ENCODE measurements at places on chromosomes 3 and 15.

DNA sequence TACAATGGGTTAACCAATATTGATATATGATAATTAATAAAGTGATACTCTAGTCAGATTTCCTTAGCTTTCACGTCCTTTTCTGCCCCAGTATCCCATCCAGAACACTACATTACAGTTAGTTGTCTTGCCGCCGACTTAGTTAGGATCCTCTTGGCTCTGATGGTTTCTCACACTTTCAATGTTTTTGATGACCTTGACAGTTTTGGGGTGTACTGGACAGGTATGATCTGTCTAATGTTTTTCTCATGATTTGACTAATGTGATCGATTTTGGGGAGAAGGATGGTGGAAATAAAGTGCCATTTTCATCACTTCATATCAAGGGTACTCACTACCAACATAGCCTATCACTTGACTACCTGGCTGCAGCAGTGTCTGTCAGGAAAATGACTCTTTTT is 245.0 kb upstream of the TMC3 start:
- no peak for DNase-seq

DNA sequence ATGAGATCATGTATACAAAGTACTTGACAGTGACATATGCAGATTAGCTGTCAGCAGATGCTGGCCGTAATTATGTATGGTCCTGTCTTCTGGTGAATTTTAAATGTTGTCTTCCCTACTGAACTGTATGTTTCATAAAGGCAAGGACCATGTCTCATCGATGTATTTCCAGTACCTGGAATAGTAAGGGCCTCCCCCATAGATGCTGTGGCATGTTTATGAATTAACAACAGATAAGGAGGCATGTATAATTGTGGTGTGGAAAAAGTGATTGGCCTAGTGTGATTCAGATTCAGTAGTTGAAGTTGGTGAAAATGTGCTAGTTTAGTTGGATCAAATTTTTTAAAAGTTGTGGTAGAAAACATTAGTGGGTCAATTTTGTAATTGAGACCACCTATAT is 202.7 kb upstream of the SLC2A2 start:
- no peak for DNase-seq

GRCh38 chr3:160987982-160988964 is 116.9 kb downstream of the B3GALNT1 start:
- no peak for DNase-seq

- DNase-seq: no peak
These were observed 14.5 kb downstream of the RTP4 start for GRCh38 chr3:187382609-187383151.

- no peak for DNase-seq
These were observed 118.4 kb upstream of the TP63 start for GRCh38 chr3:189512821-189513220.

- no peak for DNase-seq
These were observed 88.2 kb upstream of the LMCD1 start for GRCh38 chr3:8413337-8413926.

GRCh38 chr3:81955878-81956277 is 194.4 kb upstream of the GBE1 start:
- DNase-seq: no peak

DNA sequence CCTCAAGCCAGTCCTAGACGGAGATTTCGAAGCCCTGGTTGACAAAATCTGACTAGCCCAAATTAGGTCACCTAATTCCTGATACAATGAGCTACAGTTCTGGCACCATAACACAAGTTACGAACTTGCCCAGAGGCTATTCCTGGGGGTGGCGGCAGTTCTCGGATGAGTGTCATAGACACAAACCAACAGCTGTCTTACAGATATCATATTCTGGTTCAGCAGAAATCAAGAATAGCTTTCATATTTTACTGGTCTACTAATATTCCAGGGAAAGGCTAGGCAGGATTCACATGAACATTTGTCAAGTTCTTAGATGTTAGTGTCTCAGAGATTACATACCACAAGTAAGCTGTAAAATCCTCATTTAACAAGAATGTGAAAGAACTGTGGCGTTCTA is 8.8 kb downstream of the ANAPC13 start:
- DNase-seq: no peak

DNA sequence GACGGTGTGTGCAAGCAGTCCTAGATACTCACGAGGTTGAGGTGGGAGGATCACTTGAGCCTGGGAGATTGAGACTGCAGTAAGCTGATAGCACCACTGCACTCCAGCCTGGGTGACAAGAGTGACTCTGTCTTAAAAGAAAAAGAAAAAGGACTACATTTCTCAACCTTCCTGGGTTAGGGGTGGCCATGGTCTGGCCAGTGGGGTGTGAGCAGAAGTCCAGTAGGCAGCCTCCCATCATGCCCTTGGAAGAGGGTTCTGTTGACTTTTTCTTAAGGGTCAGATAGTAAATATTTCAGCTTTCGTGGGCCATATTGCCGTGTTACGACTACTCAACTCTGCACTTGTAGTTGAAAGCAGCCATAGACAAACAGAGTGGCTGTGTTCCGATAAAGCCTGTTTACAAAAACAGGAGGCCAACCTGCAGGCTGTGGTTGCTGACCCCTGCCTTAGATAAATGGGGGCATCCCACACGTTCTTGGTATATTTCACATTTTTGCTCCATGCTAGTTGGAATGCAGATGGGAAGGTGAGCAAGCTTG is 31.0 kb upstream of the PDE8A start:
- DNase-seq: no peak

DNA sequence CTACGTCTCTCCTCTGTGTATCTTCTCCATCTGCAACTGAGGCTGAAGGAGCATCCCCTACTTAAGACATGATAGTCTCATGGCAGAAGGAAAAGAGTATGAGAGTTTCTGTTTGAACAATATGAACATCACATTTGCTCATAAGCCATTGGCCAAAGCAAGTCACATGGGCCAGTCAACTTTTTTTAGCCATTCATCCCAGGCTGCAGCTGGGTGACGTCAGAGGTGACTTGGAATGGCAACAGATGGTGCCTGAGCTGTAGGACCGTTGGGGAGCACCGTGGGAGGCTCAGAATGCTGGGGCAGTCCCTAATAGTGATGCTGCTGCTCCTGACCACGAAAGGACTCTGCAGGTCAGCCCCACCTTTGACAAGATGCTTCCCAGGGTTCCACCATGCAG is 58.7 kb downstream of the CRTC3 start:
- DNase-seq: no peak

GRCh38 chr3:185764163-185764979 is 60.5 kb downstream of the IGF2BP2 start:
- DNase-seq: no peak

- DNase-seq: no peak
These were observed 209.9 kb downstream of the ITPR1 start for GRCh38 chr3:4703054-4703480.

DNA sequence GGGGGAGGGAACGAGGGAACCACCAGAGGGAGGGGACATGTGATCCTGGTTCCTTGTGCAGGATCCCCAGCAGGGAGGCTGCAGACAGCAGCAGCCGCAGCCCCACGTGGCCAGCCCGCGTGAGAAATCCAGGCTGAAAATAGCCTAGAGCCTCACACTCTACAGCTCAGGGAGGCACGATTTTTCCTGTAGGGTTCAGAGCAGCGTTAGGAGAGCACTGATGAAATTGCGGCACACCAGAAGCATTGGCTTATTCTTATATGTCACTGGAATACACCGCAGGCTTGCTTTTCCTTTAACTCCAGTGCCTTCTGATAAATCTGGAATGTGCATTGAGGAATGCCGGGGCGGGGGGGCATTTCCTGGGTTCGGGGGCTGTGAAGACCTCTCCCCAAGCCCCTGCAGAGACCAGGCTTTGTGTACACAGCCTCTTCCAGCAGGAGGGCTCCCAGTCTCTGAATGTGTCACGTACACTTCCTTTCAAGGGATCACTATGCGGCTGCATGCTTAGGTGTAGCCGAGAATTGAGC is 193.0 kb downstream of the ATP10A start:
- peak; percentile 81 for DNase-seq

DNA sequence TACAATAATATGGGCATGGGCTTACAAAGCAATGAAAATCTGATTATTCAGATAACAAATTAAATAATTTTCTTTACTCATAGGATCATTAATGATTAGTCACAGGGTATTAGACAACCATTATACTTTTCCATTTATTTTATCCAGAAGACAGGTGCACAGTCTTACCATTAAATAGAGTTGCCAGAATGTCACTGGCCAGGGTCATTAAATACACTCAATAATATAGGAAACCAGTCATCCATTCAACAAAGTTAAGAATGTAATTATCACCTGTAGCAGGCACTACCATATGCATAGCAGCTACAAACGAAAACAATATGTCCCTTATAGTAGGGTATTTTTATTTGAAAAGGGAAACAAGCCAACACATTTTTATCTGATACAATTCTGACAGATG is 16.1 kb downstream of the ROBO1 start:
- DNase-seq: no peak

- no peak for DNase-seq
These were observed 33.2 kb upstream of the GOLGA8B start for GRCh38 chr15:34616613-34617012.

DNA sequence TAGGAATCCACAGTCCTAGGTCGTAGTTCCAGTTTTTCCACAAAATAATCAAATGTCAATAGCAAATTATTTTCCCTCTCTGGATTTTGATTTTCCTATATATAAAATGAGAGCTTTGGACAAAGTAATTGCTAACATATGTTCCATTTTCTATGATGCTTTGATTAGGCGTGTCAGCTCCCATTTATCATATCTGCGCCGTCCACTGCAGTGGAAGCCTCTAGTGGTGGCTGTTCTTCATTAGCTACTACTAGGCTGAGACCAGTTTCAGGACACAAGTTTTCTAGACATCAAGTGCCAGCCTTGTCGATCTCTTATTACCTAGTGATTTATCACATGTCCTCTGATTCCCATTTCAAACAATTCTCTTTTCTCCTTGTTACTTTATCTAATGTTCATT is 271.5 kb downstream of the TUSC7 start:
- DNase-seq: no peak

DNA sequence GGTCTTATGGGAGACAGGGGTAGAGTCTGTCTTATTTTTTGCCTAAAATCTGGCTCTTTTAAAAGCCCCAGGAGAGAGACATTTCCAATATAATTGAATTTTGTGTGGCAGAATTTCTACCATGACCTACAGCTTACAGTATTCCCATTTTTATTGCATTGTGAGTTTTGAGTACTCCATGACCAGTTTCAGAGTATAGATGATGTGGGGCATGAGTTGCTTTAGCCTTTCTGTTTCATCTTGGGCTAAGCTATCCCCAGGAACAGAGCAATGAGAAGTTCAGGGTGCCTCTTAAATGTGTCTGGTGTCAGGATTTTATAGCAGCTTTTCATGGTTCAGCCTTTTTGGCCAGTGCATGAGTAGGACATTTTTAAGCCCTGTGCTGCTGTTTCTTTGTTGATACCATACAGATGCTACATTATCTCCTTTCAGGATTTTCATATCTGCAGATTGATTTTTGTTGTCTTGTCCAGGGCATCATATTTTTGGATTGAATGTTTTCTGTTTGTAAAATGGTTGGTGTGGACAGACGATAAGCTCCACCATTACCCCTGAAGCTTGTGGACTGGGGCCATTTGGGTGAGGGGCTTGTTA is 3.5 kb downstream of the ABHD2 start:
- DNase-seq: no peak

- DNase-seq: no peak
These were observed 223.4 kb downstream of the STT3B start for GRCh38 chr3:31755926-31756658.

- no peak for DNase-seq
These were observed 230.0 kb downstream of the XXYLT1 start for GRCh38 chr3:195040773-195041520.

GRCh38 chr3:139846729-139847128 is 88.3 kb upstream of the CLSTN2 start:
- no peak for DNase-seq

GRCh38 chr15:41873711-41874110 is 20.1 kb downstream of the SPTBN5 start:
- DNase-seq: no peak

GRCh38 chr3:58109752-58110151 is 101.0 kb downstream of the DNASE1L3 start:
- no peak for DNase-seq

DNA sequence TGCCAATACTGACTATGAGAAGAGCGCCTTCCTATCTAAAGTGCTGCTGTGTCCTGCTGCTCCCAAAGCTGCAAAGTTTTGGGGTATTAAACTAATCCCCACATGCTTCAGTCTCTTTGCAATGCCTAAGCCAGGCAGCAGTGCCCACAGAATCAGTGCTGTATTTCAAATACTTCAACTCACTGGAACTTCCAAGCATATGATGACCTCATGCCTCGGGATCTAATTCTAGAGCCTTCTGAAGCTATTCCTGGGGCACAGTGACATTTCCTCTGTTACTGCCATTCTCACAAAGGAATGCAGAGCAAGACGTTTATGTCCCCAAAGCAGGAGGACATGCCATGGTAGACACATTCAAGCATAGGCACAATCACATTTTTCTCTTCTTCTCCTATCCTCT is 78.5 kb downstream of the CD200 start:
- no peak for DNase-seq

DNA sequence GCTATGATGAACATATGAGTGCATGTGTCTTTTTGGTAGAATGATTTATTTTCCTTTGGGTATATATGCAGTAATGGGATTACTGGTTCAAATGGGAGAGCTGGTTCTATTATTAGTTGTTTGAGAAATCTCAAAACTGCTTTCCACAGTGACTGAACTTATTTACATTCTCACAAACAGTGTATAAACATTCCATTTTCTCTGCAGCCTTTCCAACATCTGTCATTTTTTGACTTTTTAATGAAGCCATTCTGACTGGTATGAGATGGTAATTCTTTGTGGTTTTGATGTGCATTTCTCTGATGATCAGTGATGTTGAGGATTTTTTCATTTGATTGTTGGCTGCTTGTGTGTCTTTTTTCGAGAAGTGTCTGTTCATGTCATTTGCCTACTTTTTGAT is 1124.2 kb downstream of the NAALADL2 start:
- no peak for DNase-seq

DNA sequence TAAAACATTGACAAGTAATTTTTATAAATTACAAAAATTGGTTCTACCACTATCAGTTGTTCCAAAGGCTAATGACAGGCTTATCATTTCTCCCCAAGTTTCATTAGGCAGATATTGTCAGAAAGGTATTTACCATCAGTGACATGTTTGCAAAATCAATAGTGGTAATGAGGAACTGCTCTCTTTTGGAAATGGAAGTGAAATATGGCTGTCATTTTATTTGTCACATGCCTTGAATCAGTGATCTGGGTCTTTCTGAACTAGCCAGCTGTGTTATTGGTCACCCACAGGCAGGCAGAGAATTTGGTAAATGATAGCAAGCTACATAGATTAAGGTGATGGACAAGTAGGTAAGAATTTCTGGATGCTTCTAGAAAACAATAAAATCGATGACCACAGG is 268.0 kb upstream of the ARHGEF26 start:
- DNase-seq: no peak

Measured in NT2/D1 (cell line).